ENCODE measurements at places on chromosomes 4 and X. TPM values are rescaled to one million over a fixed set of nuclear protein-coding genes. Genes with fewer than 3 reads are reported as not detected.
A peak's percentile ranks its signal among the peaks of the same experiment; 100 is the strongest.

PPARGC1A gene
- 4.0 TPM for total RNA-seq

IL13RA2 gene
- 0.88 TPM for total RNA-seq

KLHL4 gene
- total RNA-seq = 2.1 TPM

POF1B gene
- 0.48 TPM for total RNA-seq

H2BW2 gene
- not detected for total RNA-seq

SMIM9 gene
- not detected for total RNA-seq

BGN gene
- 11.0 TPM for total RNA-seq

NAP1L3 gene
- total RNA-seq = 1.8 TPM

DCHS2 gene
- 2.8 TPM for total RNA-seq

USP17L17 gene
- total RNA-seq = not detected

ZNF630 gene
- 8.0 TPM for total RNA-seq

SMIM31 gene
- total RNA-seq = 0.66 TPM

CAPN6 gene
- total RNA-seq = 5.6 TPM

DNA sequence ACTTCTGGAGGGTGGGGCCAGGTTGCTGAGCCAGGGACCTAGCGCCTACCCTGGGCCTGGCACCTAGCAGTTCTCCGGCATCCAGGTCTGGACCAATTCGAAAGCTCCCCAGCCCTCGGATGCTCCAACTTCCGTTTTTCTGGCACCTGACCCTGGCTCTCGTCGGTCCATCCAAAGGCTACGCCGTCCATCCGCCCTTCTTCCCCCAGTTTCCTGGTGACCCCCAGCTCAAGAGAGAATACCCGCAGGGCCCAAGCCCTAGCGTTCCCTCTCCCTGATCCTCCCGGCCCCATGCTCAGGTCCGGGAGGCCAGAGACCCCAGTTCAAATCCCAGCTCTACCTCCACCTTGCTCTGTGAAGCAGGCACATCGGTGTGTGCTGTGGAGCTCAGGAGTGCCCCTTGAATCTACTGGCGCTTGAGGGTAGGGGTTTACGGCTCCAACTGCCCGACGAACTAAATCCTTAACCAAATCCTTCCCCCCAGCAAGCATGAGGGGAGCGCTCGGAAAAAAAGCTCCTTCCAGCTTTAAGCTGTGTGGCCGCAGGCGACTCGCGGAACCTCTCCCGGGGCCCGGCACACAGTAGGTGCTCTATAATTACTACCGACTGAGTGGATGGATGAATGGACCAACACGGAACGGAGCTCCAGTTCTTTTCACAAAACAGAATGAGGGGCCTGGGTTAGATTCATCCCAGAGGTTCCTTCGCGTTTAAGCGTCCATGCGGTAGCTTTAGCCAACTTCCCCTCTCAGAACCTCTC is 1.1 kb downstream of the CRMP1 start:
- no peak for DNase-seq

GRCh38 chr4:93042746-93043145 is 739.0 kb downstream of the GRID2 start:
- no peak for DNase-seq

DNA sequence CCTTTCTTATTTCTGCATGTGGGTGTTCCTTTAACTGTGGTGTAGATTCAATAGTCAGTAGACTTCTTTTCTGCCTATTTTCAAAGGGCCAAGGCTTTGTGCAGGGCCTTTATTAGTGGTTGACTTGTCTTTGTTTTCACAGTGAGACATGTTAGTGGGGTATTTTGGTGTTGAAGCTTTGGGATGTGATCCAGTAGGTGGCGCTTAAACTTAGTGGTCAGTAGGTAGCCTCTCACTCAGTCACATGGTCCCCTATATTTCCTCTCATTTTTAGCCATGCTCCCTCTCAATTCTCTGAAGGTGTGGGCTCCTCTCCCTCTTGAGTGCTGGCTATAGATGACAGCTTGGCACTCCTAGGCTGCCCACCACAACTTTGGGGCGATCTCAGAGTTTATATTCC is 23.4 kb upstream of the SLC10A7 start:
- DNase-seq = no peak

GRCh38 chrX:16654093-16654492 is 4.1 kb downstream of the S100G start:
- DNase-seq = no peak

DNA sequence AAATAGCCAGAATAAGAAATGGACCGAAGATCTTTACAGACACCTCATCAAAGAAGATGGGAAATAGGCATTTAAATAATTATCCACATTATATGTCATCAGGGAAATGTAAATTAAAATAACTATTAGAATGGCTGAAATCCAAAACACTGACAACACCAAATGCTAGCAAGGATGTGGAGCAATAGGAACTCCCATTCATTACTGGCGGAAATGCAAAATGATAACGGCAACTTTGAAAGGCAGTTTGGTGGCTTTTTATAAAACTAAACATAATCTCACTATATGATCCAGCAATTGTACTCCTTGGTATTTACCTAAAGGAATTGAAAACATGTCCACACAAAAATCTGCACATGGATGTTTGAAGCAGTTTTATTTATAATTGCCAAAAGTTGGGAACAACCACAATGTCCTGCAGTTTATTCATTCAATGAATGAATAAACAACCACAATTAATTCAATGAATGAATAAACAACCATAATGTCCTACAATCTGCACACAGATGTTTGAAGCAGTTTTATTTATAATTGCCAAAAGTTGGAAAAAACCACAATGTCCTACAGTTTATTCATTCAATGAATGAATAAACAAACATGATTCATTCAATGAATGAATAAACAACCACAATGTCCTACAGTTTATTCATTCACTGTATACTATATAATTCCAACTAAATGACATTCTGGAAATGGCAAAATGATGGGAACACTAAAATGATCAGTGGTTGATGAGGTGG is 117.6 kb upstream of the PCDH18 start:
- no peak for DNase-seq

DNA sequence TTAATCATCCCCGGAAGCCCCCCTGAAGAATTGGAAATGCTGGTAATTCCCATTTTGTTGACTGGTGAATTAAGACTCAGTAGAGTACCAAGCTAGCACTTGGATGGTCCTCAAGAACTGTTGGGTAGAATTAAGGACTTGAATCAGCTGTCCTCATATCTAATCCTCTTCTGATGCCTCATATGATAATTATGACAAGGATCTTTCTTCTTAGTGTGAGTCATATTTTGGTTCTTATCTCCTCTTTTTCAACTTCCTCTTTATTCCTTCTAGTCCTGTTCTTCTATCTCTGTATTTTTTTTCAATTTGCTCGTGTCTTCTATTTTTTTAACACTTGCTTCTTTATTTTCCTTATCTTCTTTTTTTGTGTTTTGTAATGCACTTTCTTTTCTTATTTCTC is 206.3 kb upstream of the ANXA3 start:
- DNase-seq = no peak

- DNase-seq = no peak
Observed at GRCh38 chrX:53374222-53374820, 48.1 kb downstream of the SMC1A start.

DNA sequence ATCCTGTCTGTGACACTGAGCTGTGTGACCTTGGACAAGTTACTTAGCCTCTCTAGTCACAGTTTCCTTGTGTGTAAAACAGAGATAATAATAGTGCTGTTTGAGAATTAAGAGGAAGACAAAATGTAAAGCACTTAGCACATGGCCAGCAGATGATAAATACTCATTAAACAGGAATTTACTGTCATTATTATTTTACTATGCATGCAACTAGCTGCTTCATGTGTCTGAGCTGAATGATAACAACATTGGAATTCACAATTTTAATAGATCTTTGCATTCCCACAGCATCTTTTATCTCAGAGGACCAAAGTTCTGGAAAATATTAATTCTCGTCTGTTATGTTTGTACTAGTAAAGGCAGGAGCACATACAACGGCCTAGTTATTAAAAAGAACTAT is 79.2 kb upstream of the TET2 start:
- no peak for DNase-seq

DNA sequence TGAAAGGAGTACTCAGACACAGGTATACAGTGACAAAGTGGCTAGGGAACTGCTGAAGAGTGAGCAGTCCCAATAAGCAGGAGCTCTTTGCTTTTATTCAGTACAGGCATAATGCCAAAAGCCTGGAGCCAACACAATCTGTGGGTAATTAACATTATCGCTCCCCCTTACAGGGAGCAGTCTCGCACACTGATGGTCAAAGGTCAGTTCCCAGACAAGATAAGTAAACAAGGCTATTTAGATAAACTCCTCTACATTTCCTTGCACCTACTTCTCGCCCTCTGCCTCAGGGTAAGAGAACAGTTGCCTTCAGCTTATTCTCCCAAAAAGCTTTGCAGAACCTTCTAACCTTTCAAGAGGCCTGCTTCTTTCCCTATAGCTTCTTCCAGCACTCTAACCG is 73.9 kb upstream of the TAF9B start:
- DNase-seq = no peak

DNA sequence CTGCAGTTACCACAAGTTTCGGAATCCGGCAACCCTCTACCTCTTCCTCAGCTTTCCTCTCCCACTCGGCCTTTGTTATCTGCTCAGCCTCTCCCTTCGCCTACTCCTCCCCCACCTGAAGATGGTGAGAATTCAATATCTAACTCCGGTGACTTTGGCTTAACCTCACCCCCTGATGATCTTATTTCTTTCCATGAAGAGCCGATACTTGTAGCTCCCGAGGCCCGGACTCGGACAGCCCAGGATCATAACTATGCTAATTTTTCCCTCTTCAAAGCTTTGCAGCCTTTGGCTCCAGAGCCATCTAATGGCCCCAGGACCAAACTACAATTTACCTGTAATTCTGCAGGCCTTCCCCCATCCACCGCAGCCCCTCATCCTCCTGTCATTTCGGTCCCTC is 32.0 kb upstream of the MGST2 start:
- DNase-seq = no peak

DNA sequence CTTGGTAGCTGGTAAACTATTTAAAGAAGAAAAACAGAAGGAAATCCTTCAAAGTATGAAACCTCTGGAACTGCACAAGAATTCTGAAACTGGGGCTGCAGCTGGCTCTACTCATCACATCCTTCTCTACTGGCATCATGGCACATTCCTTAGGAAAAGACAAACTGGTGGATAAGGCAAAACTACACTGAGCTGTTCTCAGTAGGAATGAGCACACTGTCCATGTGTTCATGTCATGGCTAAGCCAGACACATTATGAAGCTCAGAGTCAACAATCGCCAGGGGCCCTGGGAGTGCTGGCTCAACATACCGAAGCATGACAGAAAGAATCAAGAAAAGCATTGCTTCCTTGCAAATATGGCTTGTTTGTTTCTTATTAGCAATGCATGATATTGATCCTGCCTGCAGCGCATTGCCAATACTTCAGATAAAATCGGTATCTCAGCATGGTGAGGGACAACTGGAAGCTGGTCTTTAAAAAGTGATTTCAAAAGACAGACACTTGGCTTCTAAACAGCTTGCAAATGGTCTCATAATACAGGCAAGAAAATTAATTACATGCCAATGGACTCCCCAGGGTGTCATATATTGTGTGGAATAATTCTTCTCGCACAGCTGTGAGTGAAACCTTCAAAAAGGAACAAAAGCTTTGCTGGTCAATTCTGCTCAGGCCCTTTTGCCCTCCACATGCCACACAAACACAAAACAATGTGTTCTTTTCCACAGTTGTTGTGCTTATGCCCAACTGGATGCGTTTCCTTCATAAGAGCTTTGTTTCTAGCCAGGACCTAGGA is 300.2 kb upstream of the VCX start:
- no peak for DNase-seq

GRCh38 chr4:40251366-40251765 is 54.5 kb downstream of the RHOH start:
- DNase-seq = no peak

DNA sequence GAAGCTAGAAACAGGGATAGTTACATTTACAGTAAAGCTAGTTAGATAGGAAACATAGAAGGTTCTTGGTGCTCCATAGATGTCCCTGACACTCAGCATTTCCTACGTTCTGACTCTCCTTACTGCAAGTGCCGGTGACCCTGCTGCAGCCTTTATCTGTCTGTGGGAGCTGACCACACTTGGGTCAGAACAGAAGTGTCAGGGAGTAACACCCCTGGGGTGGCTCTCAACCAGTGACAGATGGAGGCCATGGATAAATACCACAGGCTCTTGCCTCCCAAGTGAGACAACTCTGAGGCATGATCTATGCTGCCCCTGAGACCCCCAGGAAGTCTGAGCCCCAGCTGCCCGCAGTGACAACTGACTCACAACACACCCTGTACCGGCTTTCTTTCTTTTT is 69.8 kb downstream of the ANXA3 start:
- no peak for DNase-seq

DNA sequence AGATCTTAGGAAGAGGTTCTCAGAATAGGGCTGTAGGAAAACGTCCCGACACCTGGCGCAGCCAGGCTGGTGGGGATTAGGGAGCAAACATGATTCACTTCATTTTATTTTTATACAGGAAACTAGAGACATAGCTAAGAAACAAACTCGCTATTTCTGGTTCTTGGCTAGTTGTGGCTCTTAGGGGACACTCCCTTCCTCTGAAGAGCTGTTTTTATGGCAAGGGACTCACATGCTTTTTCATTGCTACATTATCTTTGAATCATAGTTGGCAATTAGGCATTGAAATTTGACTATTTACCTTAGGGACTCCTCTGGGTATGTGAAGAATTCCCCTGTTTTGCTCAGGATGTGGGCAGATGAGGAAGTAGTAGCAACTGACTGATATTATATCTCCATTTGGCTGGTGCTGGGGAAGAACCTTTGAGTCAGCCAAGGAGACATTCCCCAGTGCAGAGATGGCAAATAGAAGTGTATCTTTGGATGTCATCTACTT is 174.5 kb downstream of the SMIM20 start:
- no peak for DNase-seq

DNA sequence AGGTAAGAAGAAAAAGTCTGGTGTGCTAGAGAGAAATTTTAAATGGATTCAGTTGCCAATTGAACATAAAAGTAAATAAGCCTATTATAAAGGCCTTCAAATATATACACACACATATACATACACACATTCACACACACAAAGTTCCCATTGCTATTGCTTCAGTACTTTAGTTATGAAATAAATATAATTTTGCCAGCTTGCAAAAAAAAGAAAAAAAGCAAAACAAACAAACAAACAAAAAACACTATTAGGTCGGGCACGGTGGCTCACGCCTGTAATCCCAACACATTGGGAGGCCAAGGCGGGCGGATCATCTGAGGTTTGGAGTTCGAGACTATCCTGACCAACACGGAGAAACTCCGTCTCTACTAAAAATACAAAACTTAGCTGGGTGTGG is 80.3 kb downstream of the SPIN4 start:
- no peak for DNase-seq

DNA sequence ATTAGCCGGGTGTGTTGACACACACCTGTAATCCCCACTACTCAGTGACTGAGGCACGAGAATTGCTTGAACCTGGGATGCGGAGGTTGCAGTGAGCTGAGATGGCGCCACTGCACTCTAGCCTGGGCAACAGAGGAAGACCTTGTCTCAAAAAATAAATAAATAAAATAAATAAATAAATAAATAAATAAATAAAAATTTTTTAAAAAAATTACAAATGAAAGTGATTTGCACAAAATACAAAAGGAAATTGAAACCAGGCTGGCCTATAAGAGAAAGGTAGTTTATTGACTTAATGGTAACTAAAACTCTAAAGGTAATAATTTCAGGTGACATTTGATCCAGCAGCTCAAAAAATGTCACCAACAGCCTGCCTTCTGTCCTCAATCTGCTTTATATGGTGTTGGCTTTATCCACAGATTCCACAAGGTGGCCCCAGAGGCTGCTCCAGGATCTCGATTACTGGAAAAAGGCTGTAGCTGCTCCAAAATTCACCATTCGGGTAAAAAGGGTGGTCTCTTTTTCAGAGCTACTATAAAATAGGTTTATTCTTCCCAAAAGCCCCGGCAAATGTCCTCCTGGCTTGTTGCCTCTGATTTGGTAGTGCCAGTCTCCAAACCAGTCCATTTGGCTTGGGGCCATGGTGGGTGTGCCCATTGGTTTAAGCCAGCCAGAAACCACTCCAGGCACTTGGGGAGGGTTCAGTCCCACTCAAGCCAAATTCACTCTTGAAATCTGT is 61.4 kb upstream of the TRIM2 start:
- DNase-seq = peak; percentile 62
